ENCODE measurements at places on chromosomes 6 and 20.

DNA sequence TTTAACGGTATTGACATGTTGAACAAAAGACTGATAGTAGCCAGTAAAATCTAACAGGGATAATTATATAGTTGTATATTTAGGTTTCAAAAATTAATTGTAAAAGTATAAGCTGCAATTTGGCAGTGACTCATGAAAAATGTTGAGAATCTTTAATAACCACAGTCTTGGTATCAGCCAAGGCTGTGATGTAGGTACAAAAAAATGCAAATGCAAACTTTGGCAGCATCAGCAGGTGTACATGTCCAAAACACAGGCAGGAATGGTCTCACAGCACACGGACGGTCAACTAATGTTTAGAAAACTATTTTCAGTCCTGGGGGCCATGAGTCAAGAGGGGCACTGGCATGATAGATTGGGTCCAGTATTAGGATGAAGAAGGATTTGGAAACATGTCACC is 58.5 kb upstream of the BEND3 start:
- DNase-seq, result no peak

GRCh38 chr20:50561379-50562078 is 51.3 kb downstream of the PTPN1 start:
- peak; percentile 81 for DNase-seq

DNA sequence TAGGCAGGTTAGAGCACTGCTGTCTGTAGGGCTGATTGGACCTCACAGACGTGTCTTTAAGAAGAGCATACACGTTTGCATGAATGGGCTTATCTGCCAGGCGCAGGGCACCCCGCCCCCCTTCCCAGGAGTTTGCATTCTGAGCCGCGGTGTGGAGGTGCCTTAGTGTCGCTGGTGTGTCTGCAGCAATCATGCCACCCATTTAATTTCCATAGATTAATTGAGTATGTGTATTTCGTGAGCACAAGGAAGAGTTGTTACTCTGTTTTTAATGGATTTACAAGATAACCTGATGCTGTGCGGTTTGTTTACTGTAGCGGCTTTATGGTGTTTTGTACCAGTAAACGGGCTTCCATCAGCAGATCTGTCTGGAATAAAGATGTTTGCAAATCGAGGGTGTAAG is 107.7 kb downstream of the ZDHHC14 start:
- DNase-seq, result no peak

- DNase-seq, result no peak
These were observed 186.3 kb downstream of the ADGB start for GRCh38 chr6:146785001-146785585.

- DNase-seq, result no peak
These were observed 17.3 kb upstream of the ID1 start for GRCh38 chr20:31587545-31588389.

- no peak for DNase-seq
These were observed 671 bp downstream of the EFHC1 start for GRCh38 chr6:52420668-52421358.

GRCh38 chr6:129748212-129748900 is 38.4 kb upstream of the ARHGAP18 start:
- peak; percentile 65 for DNase-seq

DNA sequence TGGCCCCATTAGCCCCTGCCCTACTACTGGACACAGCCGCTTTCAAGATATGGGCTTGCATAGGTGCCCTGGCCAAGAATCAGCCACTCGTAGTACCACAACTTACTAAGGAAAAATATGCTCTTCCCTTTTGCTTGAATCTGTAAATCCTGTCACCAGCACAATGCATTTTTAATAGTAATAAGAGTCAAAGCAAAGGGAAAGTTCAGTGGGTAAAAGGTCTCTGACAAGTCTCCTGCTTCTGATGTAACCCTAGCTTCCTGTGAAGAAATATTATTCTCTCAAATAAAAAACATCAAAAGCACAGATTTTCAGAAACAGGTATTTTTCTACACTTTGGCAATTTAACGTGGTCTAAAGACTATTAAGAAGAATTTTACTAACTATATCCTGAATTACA is 373.8 kb downstream of the GJA1 start:
- no peak for DNase-seq

All from activated T-cell treated with anti-CD3 and anti-CD28 coated beads, Interleukin-2, amount 50 U/mL, for 48 hours (primary cell).